ENCODE measurements at places on chromosomes 16 and 17. TPM values are rescaled to one million over a fixed set of nuclear protein-coding genes. Genes with fewer than 3 reads are reported as not detected.

The SKAP1 gene
- 71.4 TPM for total RNA-seq

The BIRC5 gene
- total RNA-seq: 104 TPM

The UBE2O gene
- total RNA-seq: 35.3 TPM

The SMIM22 gene
- not detected for total RNA-seq

The EME1 gene
- total RNA-seq: 48.7 TPM

The C17orf107 gene
- 0.67 TPM for total RNA-seq
